ENCODE measurements at places on chromosomes 5 and 9.

- no peak for DNase-seq
These were observed 19.2 kb upstream of the NANS start for GRCh38 chr9:98037357-98037756.

GRCh38 chr5:113070901-113071300, 94.3 kb downstream of the DCP2 start:
- DNase-seq = no peak

GRCh38 chr5:104189909-104190308, 627.3 kb upstream of the NUDT12 start:
- no peak for DNase-seq

GRCh38 chr5:22572941-22573340, 280.2 kb downstream of the CDH12 start:
- DNase-seq = no peak

DNA sequence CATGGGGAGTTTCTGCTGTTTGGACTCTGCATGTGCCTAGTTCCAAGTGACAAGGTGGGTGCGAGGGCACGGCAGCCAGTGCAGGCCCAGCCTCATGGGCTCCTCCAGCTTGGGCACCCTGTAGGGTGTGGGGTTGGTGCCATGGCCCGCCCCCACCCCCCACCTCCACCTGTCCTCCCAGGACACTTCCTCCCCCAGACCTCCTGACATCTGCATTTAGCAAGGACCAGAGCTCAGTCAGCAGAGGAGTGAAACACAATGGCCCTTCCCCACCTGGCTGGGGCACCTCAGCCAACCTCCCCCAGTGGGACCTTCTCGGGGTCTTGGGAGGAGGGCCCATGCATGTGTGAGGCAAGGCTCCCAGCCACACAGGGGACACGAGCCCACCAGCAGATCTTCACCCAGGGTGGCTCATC, 1.9 kb upstream of the NKD2 start:
- DNase-seq = peak; percentile 35

DNA sequence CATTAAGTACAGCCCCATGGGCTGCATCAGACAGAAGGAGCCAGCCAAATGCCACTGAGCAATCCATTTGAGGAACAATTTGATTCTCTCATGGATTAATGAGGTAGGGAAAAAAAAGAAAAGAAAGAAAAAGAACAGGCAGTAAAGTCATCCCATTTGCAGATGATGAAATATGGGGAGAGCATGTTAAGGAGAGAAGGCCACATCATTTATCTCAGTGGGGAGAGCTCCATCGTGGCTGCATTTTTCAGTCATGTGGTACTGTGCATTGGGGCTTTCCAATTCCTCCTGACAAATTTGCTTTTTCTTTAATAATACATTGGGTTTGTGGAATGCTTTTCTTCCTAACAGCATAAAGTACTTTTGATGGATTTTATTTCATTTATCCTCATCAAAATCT, 375.2 kb upstream of the TLE4 start:
- DNase-seq = no peak

DNA sequence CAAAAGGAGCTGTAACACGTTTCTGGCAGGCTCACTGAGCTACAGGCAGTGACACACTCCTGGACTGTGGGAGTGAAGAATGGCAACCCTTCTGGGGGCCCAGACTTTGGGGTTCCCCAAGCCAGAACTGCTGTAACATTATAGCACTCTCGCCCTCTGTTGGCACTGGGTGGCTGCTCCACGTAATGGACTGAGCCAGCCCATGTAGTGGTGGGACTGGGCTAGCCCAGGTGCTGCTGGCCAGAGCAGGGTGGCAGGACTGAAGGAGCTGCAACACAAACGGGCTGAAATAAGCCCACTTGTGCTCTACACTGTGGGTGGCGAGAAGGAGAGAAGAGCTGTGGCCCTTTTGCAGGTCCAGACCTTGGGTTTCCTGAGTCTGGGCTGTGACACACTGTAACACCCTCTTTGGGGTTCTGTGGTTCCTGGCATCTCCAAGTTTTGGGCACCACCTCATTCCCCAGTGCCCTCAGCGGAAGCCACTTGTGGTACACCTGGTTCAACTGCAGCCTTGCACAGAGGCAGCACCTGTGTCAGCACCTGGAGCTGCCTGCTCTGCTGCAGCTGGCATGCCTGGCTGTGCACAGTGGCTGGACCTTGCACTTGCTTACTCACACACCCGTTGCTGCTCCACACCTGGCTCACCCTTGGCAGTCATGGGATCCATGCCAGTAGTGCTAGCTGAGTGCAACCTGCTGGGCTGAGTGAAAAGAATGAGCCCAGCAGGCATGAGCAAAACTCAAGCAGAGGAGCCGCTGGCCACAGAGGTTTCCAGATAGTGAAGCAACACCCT, 95.0 kb upstream of the PRR16 start:
- DNase-seq = no peak

GRCh38 chr9:37988041-37988440, 81.0 kb downstream of the SHB start:
- DNase-seq = no peak

DNA sequence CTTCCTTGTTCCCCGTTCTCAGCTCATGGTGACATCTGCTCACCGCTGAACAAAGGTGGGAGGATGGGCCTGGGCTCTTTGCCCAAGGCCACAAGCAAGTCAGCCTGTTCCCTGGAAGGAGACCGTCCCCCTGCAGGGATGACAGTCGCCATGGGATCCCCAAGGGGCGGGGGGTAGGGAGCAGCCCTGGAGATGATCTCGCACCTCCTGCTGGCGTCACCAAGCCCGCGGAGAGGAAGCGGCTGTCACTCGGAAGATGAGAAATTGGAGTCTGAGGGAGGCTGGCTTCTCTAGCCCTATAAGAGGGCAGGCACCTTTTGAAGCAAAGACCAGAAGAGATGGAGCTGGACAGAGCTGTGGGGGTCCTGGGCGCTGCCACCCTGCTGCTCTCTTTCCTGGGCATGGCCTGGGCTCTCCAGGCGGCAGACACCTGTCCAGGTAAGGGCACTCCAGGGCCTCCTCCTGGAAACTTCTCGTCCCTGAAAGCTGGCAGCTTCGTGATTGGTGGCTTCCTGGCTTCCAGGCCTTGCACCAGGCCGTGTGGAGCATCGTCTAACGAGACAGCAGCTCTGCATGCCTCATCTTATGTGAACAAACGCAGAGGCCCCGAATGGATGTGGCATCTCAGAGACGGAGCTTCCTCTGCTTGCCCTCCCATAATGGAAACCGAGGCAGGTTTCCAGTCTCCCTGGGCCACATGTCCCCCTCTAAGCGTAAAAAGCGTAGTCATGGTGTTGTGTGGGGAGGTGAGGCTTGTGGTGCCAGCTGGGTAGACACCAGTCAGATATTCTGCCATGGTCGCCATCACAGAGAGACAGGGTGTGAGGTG, at the start of gene FCN2:
FCN2 (plus strand) TSS at position 327 of the 829 bp plus-strand sequence; CDS start at position 339, 12 bp downstream.
- DNase-seq = no peak

DNA sequence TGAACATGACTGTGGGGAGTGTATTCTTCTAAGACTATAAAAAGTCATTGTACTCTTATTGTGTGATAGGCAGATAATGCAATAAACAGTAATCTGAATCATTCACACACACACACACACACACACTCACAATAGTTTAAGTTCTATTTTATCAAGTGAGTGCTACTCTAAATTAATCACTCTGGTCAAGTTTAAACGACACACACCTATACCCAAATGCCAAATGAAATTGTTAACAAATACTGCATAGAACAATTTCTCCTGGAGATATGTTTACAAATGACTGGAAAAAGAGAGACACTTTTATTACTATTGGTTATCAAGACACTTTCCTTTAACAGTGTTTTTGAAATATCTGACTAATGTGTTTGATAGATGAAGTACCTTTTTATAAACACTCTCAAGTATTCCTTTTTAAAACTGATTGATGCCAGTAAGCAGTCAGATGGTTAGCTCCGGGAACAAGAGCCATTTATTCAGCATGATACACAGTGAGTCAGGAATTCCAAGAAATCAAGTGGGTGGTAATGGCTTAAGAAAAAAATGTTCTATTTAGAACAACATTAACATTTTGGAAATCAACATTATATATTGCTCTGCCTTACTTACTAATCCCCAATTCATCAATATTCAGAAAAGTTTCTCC, 521.6 kb upstream of the ST8SIA4 start:
- DNase-seq = no peak

GRCh38 chr5:33494466-33494865, 53.7 kb downstream of the TARS1 start:
- no peak for DNase-seq

DNA sequence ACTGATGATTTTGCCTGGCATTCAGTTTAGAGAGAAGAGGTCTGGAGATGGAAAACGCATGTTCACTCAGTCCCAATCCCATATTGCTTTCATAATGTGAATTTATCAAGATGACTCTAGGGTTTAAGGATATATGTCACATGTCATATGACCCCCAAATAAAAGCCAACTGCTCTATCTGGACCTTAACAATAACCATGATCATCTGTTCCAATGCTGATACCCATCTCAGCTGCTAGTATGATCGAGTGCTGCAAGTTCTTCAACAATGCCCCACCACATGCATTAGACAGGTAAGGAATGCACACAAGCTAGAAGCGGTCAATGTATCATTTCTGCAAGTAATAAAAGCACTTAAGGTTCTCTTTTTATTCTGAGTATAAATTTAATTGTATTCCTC, 91.8 kb downstream of the OXCT1 start:
- DNase-seq = no peak

GRCh38 chr9:93475856-93476255, 22.5 kb upstream of the FAM120AOS start:
- no peak for DNase-seq

- no peak for DNase-seq
These were observed 127.5 kb upstream of the PLCXD3 start for GRCh38 chr5:41637869-41638268.

- no peak for DNase-seq
These were observed 113.3 kb downstream of the FGF10 start for GRCh38 chr5:44275908-44276307.

Measured in CD8-positive, alpha-beta memory T cell (primary cell).